ENCODE measurements at places on chromosomes 7 and 10.

- DNase-seq, result no peak
Measured at GRCh38 chr7:55144333-55145317, 125.8 kb downstream of the EGFR start.

DNA sequence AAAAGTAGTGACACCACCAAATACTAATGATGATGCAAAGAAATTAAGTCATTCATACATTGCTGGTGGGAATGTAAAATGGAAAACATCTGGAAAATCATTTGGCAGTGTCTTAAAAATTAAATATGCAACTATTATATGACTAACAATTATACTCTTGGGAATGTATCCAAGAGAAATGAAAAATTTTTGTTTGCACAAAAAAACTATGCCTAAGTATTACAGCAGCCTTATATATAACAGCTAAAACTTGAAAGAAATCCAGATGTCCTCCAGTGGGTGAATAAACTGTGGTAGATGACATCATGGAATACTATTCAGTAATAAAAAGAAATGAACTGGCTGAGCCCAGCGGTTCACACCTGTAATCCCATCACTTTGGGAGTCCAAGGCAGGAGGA is 132.0 kb downstream of the NEBL start:
- DNase-seq, result no peak

- DNase-seq, result no peak
Measured at GRCh38 chr7:46165276-46165675, 244.2 kb upstream of the IGFBP3 start.

DNA sequence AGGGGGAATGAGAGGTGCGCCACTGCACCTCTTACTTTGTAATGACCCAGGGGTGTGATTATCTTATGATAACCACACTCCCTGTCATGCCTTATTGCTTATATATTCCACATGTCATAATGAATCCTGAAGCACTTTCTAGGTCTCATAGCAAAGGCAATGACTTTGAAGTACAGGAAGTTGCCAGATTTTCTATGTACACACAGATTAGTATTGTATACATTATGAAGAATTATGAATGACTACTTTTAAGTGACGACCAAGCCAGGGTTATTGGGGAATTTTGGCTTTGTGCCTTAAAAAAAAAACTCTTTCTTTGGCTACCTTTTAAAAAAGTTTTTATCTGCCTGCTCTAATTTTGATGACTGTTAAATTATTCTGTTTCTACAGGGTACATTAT is 269.6 kb downstream of the MDFIC start:
- no peak for DNase-seq

DNA sequence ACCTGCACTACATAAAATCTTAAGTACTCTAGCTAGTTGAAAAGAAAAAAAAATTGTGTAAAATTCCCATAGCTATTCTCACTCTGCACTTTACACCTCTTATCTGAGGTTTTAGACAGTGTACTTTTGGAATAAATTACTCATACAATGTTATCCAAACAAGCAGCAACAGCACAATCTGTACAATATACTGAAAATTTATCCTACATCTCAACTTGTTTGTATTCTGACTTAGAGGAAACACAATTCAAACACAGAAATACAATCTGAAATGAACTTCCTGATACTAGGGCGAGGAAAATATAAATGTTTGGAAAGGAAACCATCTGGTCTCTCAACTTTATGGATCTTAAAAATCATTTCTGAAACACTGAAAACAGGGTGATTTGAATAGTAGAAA is 381.7 kb downstream of the THSD7A start:
- no peak for DNase-seq

GRCh38 chr7:121360564-121360963 is 31.8 kb downstream of the WNT16 start:
- no peak for DNase-seq

- no peak for DNase-seq
Measured at GRCh38 chr7:15795393-15795792, 108.9 kb upstream of the MEOX2 start.

GRCh38 chr10:113093188-113094113 is 143.4 kb downstream of the TCF7L2 start:
- no peak for DNase-seq

DNA sequence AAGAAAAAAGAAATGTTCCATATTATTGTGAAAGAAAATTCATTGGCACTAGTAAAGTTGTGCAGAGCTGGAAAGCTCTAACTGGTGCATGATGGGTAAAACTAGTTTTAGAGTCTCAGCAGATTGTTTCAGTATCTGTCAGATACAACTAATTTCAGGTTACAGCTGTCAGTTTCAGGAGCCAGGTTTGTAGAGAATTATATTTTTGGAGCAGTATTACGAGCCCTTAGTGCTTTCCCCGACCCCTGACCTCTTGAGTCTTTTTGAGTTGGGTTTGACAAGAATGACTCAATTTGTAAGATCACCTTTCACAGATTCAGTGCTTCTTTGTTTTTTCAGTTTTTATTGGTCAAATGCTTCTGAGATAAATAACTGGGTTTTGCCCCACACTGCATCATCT is 366.4 kb upstream of the PLXDC2 start:
- no peak for DNase-seq

- no peak for DNase-seq
Measured at GRCh38 chr7:70040970-70041766, 442.9 kb downstream of the AUTS2 start.

GRCh38 chr10:112979927-112980326 is 29.9 kb downstream of the TCF7L2 start:
- DNase-seq, result no peak

DNA sequence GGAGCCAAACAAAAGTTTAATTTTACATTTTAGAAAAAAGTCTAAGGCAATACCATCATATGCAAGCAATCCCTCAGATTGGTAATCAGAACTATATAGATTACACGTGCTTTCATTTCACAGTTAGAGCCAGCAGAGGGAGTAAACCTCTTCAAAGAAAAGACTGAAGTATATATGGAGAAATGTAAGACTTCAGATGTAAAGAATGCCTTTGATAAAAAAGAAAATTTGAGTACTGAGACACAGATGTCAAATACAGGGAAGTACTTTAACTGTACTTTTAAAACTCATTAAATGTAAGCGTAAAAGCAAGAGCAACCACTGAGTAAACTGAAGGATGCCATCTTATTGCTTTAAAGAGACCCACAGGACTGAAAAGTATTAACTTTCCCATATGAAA is 101.4 kb upstream of the FAM133B start:
- no peak for DNase-seq

DNA sequence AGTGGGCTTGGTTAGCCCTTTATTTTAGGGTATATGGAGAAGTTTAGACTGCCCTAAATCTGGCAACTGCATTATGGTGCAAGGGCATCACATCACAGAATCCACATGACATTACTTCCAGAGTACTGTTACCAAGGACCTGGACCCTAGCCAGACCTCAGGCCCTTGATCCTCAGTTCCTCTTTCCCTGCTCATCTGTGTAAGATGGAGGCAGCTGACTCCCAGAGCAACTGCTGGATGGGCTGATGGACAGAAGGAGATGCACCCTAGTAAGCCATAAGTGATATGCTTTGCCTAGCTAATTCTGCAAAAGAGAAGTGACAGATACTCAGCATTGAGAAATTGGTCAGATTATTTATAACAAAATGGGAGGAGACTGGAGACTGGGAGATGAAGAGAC is 131.7 kb downstream of the DYNC1I1 start:
- peak; percentile 2 for DNase-seq

DNA sequence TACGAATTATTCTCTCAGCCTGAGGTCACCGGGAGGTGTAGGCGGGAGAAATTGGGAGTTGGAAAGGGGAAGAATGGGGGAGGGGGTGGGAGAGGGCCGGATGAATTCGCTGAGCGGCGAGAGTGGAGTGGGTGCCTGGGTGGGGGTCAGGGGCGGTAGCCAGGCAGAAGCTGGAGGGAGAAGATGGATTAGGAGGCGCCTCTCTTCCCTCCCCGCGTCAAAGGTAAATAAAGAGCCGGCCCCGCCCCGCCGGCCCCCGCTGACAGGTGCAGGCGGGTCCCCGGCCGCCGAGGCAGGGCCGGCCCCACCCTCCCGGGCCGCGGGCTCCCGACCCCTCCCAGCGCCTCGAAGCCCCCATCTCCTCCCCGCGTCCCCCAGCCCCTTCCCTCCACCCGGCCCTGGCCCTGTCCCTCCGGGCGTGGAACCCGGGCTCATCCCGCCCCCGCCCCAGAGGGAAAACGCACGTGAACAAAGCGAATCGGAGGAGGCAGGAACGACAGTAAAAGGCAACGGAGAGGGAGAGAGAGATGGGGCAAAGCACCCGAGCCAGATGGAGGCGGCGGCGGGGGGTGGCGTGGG is 872 bp downstream of the FAM131B start:
- no peak for DNase-seq

GRCh38 chr10:35506741-35507140 is 98.4 kb upstream of the GJD4 start:
- no peak for DNase-seq

- no peak for DNase-seq
Measured at GRCh38 chr7:85464042-85464651, 277.3 kb upstream of the SEMA3D start.
